ENCODE measurements at places on chromosomes 13 and 19.
A peak's percentile ranks its signal among the peaks of the same experiment; 100 is the strongest.

- no peak overlapping the region for H3K27ac ChIP-seq
- H3K27me3 ChIP-seq = peaks cover 69% of the 10 kb centered on the region
- H3K4me3 ChIP-seq = no peak overlapping the region
- H3K36me3 ChIP-seq = no peaks in the 10 kb centered on the region
- peaks cover 3% of the 10 kb centered on the region for H3K4me1 ChIP-seq
Measured at GRCh38 chr13:97226788-97227627, 4.9 kb downstream of the MBNL2 start.

DNA sequence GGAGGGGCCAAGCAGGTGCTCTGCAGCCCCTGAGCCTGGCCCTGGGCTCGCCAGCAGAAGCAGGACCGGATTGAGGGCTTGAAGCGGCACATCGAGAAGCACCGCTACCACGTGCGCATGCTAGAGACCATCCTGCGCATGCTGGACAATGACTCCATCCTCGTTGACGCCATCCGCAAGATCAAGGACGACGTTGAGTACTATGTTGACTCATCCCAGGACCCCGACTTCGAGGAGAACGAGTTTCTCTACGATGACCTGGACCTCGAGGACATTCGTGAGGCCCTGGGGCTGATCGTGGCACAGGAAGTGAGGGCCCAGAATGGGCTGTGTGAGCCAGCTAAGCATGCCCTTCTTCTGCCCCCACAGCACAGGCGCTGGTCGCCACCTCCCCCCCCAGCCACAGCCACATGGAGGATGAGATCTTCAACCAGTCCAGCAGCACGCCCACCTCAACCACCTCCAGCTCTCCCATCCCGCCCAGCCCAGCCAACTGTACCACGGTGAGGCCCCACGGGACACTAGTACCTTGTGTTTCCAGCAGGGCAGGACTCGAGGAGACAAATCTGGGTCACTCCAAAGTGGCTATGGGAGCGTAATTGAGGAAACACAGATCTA, 8.1 kb downstream of the CNOT3 start:
- no peak for DNase-seq
- no peaks in the 10 kb centered on the region for H3K27me3 ChIP-seq
- no peaks in the 10 kb centered on the region for H3K4me1 ChIP-seq

DNA sequence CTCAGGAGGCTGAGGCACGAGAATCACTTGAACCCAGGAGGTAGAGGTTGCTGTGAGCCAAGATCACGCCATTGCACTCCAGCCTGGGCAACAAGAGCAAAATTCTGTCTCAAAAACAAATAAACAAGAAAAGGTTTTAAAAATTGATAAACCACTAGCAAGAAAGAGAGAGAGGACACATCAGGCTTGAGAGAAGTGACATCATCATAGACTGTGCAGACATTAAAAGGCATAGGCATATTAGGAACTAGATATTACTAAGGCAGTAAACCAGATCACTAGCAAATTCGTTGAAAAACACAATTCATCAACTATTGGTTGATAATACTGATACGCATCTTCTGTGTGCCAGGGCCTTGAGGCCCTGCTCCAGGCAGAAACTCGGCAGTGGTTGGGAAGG, 7.7 kb downstream of the A1BG start:
- no peaks in the 10 kb centered on the region for H3K36me3 ChIP-seq
- H3K4me3 ChIP-seq = no peak overlapping the region
- H3K27me3 ChIP-seq = no peaks in the 10 kb centered on the region
- DNase-seq = no peak
- H3K4me1 ChIP-seq = no peaks in the 10 kb centered on the region
- no peak overlapping the region for H3K27ac ChIP-seq

- no peak overlapping the region for H3K27ac ChIP-seq
- peak overlapping the region; percentile 82 for H3K4me3 ChIP-seq
- no peak for DNase-seq
- peaks cover 18% of the 10 kb centered on the region for H3K27me3 ChIP-seq
Measured at GRCh38 chr13:73060251-73061160, 1.7 kb downstream of the KLF5 start.

DNA sequence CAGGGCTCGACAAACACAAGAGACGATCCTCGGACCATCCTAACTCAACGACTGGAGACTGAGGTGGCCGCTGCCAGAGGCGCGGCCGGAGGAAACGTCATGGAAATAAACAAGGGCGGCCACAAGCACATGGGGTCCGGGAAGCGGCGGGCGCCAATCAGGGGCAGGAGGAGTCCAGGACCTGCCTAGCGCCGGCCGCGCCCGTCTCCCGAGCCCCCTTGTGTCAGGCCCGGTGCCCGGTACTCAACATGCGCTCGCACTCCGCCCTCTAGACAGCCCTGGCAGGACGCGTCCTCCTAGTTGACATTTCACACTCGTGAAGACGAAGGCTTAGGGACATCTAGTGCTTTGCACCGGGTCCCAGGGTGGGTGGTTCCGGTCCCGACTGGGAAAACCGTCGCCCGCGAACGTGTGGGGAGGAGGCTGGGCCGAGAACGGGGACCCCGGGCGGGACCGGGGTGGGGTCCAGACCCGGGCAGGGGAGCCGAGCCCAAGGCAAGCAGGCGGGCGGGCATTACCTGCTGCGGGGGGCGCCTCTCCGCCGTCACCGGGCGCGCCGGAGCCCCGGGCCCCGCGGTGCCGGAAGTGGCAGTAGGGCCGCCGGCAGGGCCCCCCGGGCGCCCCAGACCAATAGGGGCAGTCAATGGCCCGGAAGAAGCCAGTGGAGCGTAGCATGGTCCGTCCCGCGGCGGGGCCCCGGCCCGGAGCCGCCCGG, 442 bp downstream of the REXO1 start:
- H3K36me3 ChIP-seq = no peaks in the 10 kb centered on the region
- no peak for DNase-seq
- H3K4me3 ChIP-seq = peak overlapping the region; percentile 86
- H3K27ac ChIP-seq = no peak overlapping the region

GRCh38 chr19:16340092-16340491, 15.5 kb downstream of the KLF2 start:
- no peaks in the 10 kb centered on the region for H3K27me3 ChIP-seq
- H3K4me1 ChIP-seq = peaks cover 3% of the 10 kb centered on the region

All from iPS DF 6.9 (cell line).